ENCODE measurements at places on chromosomes 4 and X. TPM values are rescaled to one million over a fixed set of nuclear protein-coding genes. Genes with fewer than 3 reads are reported as not detected.
A peak's percentile ranks its signal among the peaks of the same experiment; 100 is the strongest.

GRCh38 chr4:75495476-75495875 lies 18.7 kb downstream of the RCHY1 start:
- H3K4me1 ChIP-seq = no peaks in the 10 kb centered on the region
- H3K27ac ChIP-seq = no peak overlapping the region
- no peak for DNase-seq
- H3K36me3 ChIP-seq = no peaks in the 10 kb centered on the region
- no peaks in the 10 kb centered on the region for H3K27me3 ChIP-seq

GRCh38 chr4:38577462-38577861 lies 86.5 kb upstream of the KLF3 start:
- no peak overlapping the region for H3K4me3 ChIP-seq
- H3K27me3 ChIP-seq = no peaks in the 10 kb centered on the region
- no peaks in the 10 kb centered on the region for H3K36me3 ChIP-seq
- H3K4me1 ChIP-seq = peaks cover 17% of the 10 kb centered on the region
- H3K27ac ChIP-seq = no peak overlapping the region

Gene TCEAL7
- polyA plus RNA-seq = 11.2 TPM

DNA sequence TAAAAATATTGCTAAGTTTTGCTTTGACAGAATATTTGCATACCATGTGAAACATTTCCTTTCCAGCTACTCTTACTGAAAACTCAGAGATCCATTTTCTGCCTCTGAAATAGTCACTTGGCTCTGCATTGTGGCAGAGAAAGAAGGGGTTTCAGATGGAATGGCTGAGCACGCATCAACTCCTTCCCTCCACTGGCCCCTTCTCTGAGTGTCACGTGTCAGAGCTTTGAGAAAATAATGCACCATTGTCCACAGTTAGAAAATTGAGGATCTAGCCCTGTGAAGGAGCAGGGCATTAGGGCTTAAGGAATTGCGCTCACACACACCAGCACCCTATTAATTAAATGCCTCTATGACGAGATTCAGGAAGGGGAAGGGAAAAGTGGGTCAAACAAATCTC lies 78.8 kb upstream of the FAT4 start:
- no peak for DNase-seq
- no peaks in the 10 kb centered on the region for H3K27me3 ChIP-seq

Gene TCEAL6
- polyA plus RNA-seq = 1.6 TPM

Gene PHEX
- polyA plus RNA-seq = 0.40 TPM

GRCh38 chr4:165464813-165465381 lies 86.1 kb downstream of the CPE start:
- H3K4me1 ChIP-seq = peaks cover 2% of the 10 kb centered on the region
- no peak overlapping the region for H3K4me3 ChIP-seq
- H3K27ac ChIP-seq = no peak overlapping the region
- no peaks in the 10 kb centered on the region for H3K27me3 ChIP-seq
- no peaks in the 10 kb centered on the region for H3K36me3 ChIP-seq
- peak; percentile 42 for DNase-seq

GRCh38 chr4:145178740-145179280 lies 1.6 kb downstream of the OTUD4 start:
- peak overlapping the region; percentile 76 for H3K4me3 ChIP-seq
- peaks cover 8% of the 10 kb centered on the region for H3K4me1 ChIP-seq

DNA sequence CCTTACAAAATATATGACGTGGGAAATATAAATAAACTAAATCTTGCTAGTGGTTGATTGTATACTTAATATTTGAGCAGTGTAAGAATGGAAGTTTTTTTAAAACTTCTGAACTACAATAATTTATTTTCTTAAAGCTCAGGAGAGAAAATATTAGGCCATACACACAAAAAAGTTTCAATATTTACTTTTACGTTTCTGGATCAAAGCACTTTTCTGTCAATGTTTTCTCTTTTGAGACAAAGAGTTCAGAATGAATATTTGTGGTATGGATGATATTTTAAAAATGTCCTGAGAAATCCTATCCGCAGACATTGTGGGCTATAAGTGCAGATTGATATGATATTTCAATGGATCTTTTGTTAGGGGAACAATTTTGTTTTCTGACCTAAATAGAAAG lies 109.9 kb downstream of the TLL1 start:
- no peaks in the 10 kb centered on the region for H3K27me3 ChIP-seq
- no peak overlapping the region for H3K4me3 ChIP-seq
- H3K4me1 ChIP-seq = no peaks in the 10 kb centered on the region

GRCh38 chr4:184544788-184545409 lies 70.5 kb upstream of the IRF2 start:
- H3K27me3 ChIP-seq = no peaks in the 10 kb centered on the region
- no peak overlapping the region for H3K4me3 ChIP-seq
- no peak overlapping the region for H3K27ac ChIP-seq
- DNase-seq = no peak

DNA sequence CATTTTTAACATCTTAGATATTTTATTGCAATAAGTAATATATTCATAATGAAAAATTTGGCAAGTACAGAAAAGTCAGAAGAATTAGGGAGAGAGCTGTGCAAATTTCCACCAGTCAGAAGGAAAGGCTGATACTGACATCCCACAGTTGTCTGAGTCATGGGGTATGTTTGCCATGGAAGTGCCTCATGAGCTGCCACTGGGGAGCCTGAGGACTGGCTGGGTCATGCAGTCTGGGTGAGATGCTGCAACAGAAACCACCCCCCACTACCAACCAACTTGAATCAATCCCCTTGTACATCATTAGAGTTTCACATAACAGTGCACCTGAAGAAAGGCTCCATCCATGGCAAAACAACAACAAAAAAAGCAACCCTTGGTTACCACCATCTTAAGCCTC lies 45.2 kb upstream of the ENPP6 start:
- H3K4me1 ChIP-seq = no peaks in the 10 kb centered on the region
- H3K27ac ChIP-seq = no peak overlapping the region
- H3K4me3 ChIP-seq = no peak overlapping the region
- DNase-seq = no peak
- H3K27me3 ChIP-seq = no peaks in the 10 kb centered on the region

Gene KDR
- 8.3 TPM for polyA plus RNA-seq

DNA sequence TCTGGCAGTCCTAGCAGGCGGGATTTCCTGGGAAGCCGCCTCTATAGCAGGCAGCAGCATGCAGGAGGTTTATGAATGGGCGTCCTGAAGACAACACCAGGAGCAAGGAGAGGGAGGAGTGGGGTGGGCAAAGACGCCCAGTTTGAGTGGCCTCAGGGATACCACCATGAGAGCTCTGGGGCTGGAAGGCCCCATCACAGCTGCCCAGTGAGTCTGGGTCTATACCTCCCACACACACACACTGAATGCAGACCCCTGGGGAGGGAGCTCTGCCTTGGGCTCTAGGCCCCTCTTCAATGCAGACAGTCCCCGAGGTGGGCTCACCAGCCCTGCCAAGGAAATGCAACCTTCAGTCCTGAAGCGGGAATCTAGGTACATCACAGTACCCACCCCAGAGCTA lies 98.6 kb downstream of the AFAP1 start:
- DNase-seq = no peak
- H3K36me3 ChIP-seq = peaks cover 47% of the 10 kb centered on the region
- no peak overlapping the region for H3K4me3 ChIP-seq
- H3K4me1 ChIP-seq = peaks cover 2% of the 10 kb centered on the region

DNA sequence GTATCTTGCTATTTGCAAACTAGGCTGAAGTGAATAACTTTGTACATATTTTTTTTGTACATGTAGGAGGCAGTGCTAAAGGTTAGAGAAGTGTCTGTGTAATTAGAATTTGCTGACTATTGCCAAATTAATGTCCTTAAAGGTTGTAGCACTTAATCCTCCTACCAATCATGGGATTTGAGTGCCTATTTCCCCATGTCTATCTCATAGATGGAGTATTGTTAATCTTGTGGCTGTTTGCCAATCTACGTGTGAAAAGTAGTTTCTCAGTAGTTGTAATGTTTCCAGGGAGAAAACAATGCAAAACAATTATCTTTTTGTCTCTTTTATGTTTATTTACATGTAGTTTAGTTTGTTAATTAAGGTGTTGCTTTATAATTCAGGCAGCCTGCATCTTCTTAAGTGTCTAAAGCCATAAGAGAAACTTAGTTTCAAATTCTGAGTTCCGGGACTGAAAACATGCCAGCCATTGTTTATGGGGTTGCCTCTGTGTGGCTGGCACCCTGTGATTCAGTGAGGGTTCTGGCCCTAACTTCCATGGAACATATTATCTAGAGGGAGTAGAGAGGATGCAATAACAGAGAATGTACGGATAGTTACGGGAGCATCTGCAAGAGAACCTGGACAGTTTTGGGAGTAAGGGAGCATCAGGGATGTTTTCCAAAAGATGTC lies 142.4 kb downstream of the KLHL8 start:
- no peak overlapping the region for H3K4me3 ChIP-seq
- no peaks in the 10 kb centered on the region for H3K36me3 ChIP-seq
- DNase-seq = no peak
- H3K27ac ChIP-seq = no peak overlapping the region
- H3K4me1 ChIP-seq = peaks cover 14% of the 10 kb centered on the region
- no peaks in the 10 kb centered on the region for H3K27me3 ChIP-seq

DNA sequence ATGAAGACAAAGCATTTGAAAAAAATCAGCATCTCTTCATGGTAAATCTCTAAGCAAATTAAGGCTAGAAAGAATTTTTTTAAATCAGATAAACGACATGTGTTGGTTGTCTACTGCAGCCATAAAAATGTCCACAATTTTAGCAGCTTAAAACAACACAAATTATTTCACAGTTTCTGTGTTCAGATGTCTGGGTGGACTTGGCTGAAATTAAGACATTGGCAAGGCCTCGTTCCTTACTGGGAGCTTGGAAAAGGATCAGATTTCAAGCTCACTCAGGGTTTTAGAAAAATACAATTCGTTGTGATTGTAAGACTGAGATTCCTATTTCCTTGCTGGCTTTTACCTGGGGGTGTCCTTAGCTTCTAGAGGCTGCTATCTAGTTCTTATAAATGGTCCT lies 1470.6 kb downstream of the PCDH19 start:
- no peak for DNase-seq
- H3K27ac ChIP-seq = no peak overlapping the region
- no peaks in the 10 kb centered on the region for H3K4me1 ChIP-seq
- no peak overlapping the region for H3K4me3 ChIP-seq

DNA sequence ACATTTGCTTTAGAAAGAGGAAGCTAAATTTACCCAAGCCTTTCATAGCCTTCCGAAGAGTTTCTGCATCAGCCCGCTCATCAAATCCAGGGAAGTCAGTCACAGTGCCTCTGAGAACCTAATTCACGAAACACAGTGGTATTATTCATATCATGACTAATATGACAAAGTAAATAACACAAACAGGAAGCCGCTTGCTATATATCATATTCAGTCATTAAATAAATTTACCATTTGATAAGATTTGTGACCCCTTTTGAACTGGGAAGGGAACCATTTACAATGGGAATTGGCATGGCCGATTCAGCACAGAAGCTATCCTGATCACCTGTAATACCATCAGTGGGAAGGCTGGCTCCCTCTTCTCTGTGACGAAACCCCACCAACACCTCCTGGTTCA lies 10.5 kb downstream of the ANXA5 start:
- peaks cover 9% of the 10 kb centered on the region for H3K4me1 ChIP-seq
- H3K4me3 ChIP-seq = no peak overlapping the region
- H3K27me3 ChIP-seq = no peaks in the 10 kb centered on the region
- H3K27ac ChIP-seq = no peak overlapping the region

GRCh38 chrX:111581086-111581485 lies 69.6 kb downstream of the SERTM2 start:
- no peak for DNase-seq
- no peaks in the 10 kb centered on the region for H3K27me3 ChIP-seq
- H3K27ac ChIP-seq = no peak overlapping the region
- H3K4me3 ChIP-seq = no peak overlapping the region

Gene ELK1
- polyA plus RNA-seq = 21.9 TPM

DNA sequence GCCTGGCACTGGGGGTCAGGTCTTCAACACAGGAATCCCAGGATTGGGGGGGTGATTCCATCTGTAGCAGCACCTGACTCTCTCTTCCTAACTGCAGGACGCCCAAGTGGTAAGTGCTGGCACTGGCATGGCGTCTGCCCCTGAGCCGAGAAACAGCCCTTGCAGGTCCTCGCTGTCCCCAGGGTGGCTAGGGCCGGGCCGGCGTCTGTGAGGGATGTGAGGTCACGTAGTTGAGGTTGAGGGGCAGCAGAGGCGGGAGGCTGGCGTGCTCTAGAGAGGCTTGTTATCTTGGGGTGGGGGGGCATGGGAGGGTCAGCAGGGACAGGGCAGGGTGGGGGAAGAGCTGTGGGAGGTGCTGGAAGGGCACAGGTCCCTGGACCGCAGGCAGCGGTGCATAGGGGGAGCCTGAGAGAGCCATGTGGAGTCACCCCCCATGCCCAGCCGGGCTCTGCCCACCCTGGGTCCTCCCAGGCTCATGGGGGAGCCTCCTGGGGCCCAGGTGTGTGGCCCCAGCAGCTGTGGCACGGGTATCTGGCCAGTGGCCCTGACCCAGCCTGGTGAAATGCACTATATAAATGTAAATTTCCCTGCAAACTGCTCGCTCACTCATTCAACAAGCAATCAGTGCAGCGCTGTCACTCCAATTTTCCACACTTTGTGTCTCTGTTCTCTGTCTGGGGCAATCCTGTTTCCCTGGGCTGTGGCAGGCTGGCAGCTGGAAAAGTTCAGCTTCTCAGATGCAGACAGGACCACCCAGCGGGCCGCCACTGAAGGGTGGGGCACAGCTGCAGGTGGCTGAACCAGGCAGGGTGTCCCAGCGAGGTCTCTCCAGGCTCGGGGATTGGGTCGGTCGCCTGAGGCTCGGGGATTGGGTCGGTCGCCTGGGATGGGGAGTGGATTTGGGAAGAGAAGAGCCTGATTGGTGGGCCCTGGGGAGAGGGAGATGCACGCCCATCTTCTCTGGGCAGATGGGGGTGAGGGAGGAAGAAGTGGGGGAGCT lies 102.2 kb upstream of the NKX1-1 start:
- H3K27ac ChIP-seq = no peak overlapping the region
- H3K4me1 ChIP-seq = no peaks in the 10 kb centered on the region
- H3K27me3 ChIP-seq = no peaks in the 10 kb centered on the region
- no peak overlapping the region for H3K4me3 ChIP-seq

DNA sequence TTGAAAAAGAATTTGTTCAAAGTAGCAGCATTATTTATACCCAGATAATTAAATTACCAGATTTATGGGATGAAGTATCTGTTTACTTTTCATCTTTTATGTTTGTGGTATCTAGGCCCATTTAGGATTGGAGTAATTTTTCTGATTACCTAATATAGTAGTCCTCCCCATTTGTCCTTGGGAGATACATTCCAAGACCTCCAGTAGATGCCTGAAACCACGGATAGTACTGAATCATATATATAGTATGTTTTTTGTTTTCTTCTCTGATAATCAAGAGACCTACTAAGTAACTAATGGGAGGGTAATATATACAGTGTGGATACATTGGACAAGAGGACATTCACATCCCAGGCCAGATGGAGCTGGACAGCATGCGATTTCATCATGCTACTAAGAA lies 30.7 kb upstream of the PTPN13 start:
- no peaks in the 10 kb centered on the region for H3K4me1 ChIP-seq
- H3K4me3 ChIP-seq = no peak overlapping the region
- no peaks in the 10 kb centered on the region for H3K36me3 ChIP-seq
- no peak for DNase-seq

Gene AREG
- 1.3 TPM for polyA plus RNA-seq

Gene UCP1
- polyA plus RNA-seq = 0.04 TPM

Gene CABS1
- polyA plus RNA-seq = not detected

Gene GYPA
- 0.40 TPM for polyA plus RNA-seq
